T-helper 2 cell (primary cell): ENCODE measurements at places on chromosomes 16 and 17.

- no peak for DNase-seq
These were observed 88.5 kb downstream of the ZFHX3 start for GRCh38 chr16:72959301-72959996.

DNA sequence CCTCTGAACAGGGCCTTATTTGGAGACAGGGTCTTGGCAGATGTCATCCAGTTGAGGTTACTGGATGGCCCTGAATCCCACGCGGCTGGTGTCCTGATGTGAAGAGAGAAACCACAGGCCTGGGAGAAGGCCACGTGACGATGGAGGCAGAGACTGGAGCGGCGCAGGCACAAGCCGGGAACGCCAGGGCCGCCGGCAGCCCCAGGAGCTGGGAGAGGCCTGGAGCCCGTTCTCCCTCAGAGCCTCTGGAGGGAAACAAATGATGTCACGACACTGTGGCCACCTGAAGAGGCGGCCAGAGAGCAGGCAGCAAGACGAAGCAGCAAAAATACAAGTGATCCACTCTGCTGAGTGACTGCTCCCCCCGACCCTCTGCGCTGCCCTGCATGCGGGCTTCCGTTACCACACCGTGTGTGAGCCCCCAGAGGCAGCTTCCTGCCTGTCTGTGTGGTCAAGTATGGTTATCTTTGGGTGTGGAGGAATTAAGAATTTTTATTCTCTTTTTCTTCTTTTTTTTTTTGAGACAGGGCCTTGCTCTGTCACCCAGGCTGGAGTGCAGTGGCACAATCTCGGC is 11.6 kb downstream of the CD7 start:
- DNase-seq, result no peak

- DNase-seq, result no peak
These were observed 60.3 kb downstream of the ZNF778 start for GRCh38 chr16:89277641-89278341.

GRCh38 chr17:60481604-60482003 is 44.4 kb downstream of the APPBP2 start:
- DNase-seq, result no peak

GRCh38 chr17:12983991-12984884 is 33.6 kb downstream of the ELAC2 start:
- no peak for DNase-seq

DNA sequence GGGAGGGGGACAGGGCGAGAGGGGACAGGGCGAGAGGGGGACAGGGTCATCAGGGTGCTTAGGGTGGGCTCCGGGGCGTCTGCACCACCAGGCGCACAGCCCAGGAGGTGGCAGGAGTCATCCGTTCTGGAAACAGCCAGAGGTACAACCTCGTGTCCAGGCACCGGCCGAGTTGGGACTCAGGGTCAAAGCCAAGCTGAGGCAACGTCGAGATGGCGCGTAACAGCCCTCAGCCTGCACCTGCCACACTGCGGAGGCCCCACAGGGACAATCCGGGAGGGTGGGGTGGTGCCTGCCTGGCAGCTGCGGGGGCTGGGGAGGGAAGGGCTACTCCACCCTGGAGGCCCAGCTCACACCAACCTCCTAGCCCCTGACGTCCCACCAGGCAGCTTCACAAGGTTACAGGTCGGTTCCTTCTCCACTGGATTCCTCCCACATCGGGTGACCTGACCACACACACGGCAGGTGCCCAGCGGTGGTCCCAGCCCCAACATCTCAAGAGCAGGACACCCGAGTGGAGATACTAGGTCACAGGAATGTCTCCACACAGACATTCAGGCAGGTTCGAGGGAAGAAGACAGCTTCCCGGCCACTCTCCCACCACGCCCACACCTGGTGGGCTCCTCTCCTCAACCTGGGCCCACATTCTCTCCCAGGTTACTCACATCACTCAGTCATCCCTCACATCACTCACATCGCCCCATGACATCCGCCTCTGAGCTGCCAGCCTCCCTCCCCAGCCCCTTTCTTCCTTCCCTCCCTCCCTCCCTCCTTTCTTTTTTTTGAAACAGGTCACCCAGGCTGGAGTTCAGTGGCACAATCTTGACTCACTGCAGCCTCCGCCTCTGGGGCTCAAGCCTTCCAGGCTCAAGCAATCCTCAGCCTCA is 47.3 kb downstream of the RPH3AL start:
- DNase-seq, result no peak

- DNase-seq, result no peak
These were observed 18.8 kb downstream of the TAC4 start for GRCh38 chr17:49829026-49829425.

GRCh38 chr17:41060052-41060604 is at the start of gene KRTAP2-3:
TSS of gene KRTAP2-3 (minus strand) at chr17:41060114. CDS start at chr17:41060050, 64 bp downstream.
- no peak for DNase-seq

DNA sequence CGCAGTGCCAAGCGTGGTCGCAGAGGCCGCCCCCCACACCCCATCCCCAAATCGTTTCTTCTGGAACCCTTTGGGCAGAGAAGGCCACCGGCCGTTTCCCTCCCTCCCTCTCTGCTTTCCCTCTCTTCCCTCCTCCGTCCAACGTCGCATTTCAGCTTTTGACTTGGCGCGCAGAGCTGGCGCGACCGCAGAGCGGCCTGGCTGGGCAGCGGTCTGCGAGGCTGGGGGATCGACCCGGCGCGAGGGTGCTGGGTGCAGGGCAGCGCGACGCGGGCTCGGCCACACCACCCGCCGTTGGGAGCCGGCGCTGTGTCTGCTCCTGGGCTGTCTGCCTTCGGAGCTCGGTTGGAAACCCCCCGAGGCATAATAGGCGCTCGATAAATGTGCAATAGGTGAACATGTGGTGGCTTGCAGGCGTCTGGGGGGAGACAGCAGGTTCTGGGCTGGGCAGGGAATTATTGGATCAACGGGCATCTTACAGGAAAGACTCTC is 2.8 kb upstream of the NTN3 start:
- DNase-seq, result no peak

DNA sequence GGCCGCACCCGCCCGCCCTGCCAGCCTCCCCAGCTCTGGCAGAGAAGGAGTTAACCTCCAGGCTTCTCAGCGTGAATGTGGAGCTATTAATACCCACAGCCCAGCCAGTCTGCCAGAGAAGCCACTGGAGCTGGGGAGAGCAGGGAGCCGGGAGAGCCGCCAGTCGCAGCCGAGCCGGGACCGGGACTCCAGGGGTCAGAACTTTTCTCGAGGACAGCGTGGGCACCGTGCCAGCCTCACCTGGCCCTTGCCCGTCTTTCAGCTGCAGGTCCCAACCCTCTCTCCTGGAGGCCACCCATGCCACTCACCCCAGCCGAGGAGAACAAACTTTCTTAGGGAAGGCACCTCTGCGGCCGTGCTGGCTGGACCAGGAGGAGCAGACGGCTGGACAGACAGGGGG is 33.8 kb upstream of the SBK1 start:
- no peak for DNase-seq

DNA sequence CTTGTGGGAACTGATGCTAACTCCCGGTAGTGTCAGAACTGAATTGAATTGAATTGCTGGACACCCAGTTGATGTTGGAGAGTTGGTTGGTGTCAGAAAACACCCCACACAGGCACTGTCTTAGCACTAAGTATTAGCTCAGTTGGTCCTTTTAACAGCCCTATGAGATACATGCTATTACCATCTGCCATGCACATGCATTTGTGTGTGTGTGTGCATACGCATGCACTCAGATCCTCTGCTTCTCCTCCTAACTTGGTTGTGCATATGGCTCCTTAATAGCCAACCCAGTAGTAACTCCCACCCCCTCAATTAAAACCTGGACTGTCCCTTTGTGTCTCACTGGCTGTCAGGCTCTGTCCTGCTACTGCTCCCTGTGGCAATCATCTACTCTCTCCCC is 32.3 kb upstream of the DYNLL2 start:
- DNase-seq, result no peak

- no peak for DNase-seq
These were observed 547 bp downstream of the RAB26 start for GRCh38 chr16:2148714-2149629.

DNA sequence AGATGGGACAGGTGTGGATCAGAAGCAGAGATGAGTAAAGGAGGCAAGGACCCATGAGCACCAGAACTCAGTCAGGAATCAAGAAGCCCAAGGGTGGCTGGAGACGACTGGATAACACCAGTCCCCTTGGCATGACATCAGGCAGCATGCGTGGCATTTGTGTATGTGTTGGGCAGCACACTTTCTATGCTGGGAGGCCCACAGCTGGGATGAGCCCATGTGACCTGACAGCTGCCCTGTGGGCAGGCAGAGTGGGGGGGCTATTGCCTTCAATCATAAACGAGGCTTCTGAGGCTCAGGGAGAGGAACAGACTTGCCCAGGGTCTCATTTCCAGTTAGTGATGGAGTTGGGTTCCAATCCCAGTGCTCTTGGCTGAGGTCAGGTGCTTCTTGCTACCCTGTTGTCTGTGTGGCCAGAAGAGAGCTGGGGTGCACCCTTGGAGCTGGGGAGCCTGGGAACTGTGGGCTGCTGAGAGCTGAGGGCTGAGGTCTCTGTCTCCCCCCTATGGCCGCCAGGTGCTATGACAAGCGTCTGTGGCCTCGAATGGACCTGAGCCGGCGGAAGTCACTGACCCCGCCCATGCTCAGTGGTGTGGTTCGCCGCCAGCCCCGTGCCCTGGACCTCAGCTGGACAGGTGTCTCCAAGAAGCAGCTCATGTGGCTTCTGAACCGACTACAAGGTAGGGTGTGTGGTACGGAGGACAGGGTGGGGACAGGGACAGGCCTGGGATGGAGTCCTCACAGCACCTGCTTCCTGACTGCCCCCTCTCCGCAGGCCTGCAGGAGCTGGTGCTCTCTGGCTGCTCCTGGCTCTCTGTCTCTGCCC is 7.1 kb upstream of the ORAI3 start:
- peak; percentile 78 for DNase-seq

- DNase-seq, result no peak
These were observed 220.4 kb upstream of the MYOCD start for GRCh38 chr17:12445331-12445730.

DNA sequence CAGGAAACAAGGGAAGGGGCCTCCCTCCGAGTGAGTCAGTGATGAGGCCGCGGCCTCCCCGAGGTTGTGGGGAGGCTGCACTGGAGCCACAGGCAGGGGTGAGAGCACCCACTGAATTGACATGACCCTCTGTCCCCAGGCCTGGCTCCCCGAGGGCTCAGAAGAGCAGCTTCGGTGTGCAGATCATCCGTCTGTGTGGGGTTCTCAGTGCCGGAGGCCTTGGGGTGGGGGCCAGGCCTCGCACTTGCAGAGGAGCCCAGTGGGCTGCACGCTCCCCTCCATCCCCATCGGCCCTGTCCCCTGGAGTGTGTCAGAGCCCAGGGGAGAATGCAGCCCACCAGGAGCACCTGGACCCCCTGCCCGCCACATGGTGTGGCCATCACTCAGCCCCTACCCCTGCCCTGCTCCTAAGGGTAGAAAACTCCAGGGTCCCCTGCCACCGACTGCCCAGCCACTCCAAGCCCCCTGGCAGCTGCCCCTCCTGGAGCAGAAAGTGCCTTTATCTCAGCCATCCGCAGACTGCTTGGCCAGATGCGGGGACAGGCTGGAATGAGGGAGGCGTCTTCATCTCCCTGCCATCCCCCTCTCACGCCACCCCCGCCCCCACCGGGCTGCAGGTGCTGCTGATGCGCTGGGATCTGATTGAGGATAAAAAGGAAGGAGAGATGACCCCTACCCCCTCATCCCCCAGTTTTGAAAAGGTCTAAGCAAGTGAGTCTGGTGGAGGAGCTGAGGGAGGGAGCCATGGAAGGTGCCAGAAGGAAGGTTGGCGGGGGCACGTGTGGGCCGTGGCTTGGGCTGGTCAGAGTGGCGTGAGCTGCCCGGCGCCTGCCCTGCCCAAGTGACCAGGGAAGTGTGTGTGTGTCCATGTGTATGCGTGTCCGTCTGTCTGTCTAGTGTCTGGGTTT is 358.3 kb downstream of the SEC14L1 start:
- no peak for DNase-seq

- no peak for DNase-seq
These were observed 7.0 kb downstream of the ATPAF2 start for GRCh38 chr17:18031955-18032354.

DNA sequence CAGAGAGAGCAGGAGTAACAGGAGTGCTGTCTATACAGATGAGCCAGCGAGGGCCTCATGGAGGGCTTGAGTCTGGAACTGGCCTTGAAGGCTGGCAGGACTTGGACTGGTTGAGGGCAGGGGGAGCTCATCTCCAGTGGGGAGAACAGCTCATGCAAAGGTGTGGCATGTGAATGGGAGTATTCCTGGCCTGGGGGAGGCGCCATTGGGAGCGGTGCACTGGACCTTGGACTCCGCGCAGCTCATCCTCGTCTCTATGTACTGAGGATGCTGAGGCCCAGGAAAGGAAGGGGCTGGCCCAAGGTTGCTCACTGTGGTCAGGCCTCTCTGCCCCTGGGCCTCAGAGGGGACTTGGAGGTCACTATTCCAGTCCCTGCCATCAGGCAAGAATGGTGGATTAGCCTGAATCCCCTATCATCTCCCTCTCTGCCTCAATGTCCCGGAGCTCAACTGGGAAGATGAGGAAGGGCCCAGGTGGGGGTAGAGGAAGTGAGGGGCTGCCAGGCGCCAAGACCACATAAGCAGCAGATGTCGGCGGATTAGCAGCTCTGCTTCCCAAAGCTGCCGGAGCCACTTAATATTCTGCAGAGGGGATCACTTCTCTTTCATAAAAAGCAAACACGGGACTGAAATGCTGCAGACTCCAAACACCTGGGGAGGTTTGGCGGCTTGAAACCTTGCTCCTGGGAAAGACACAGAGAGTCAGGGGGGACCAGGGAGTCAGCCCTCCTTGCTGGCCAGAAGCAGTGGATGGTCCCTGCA is 88.9 kb downstream of the SDK2 start:
- no peak for DNase-seq

GRCh38 chr16:66423177-66423576 is 3.9 kb upstream of the BEAN1 start:
- DNase-seq, result no peak

DNA sequence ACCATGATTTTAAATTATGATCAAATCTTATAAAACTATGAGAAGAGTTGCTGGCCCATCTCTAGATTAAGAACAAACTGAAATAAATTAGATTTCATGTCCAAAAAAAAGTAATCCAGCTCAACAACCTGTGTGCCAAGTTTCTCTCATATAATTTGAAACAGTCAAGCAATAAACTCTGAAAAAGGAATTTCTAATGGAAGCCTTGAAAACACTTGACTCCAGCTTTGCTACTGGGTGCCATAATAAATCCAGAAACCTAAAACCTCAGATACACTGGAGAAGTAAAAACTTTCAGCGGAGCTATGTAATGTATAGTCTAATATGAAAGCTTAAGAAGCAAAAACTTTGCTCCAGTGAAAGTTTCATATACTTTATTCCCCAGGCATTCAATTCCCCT is 25.5 kb downstream of the RPGRIP1L start:
- DNase-seq, result no peak

- DNase-seq, result no peak
These were observed 3.3 kb downstream of the SLFN14 start for GRCh38 chr17:35557353-35557752.

GRCh38 chr17:7854851-7855659 is at the start of gene TMEM88:
TSS of gene TMEM88 (plus strand) at chr17:7855066. CDS start at chr17:7855075, 9 bp downstream.
- no peak for DNase-seq
